ENCODE measurements at places on chromosomes 6 and 20.

DNA sequence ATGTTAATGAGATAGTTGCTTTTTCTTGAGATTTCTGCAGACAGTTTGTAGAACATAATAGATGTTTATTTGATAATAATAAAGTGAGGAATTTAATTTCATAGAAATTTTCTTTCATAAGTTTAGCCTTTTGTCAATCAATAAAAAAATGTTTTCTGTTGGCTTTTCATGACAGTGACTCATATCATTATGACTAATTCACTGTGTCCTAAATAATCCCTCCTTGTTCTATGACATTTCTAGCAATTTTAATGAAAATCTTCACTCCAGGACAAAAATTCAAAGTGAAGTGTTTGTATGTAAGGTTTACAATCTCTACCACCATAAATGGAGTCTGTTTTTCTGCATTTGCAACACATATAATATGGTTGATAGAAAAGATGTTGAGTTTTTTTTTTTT, 109.9 kb downstream of the UTRN start:
- no peak for DNase-seq

DNA sequence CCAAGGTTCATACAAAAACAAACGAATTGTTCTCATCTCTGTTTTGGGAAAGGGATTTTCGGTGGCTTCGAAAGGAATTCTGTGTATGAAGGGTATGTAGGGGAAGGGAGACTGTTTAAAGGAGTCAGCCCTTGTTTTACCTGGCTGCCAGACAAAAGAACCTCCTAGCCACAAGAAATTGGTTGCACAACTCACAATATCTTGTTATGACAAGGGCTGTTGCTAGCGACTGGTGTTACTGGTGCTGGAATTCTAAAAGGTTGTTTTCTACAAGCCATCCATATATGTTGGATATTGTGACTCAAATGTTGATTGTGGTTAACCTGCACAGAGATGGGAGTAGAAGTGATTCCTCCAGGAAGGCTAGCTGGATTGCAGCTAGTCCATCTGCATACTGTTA, 34.6 kb upstream of the CITED2 start:
- DNase-seq = no peak

DNA sequence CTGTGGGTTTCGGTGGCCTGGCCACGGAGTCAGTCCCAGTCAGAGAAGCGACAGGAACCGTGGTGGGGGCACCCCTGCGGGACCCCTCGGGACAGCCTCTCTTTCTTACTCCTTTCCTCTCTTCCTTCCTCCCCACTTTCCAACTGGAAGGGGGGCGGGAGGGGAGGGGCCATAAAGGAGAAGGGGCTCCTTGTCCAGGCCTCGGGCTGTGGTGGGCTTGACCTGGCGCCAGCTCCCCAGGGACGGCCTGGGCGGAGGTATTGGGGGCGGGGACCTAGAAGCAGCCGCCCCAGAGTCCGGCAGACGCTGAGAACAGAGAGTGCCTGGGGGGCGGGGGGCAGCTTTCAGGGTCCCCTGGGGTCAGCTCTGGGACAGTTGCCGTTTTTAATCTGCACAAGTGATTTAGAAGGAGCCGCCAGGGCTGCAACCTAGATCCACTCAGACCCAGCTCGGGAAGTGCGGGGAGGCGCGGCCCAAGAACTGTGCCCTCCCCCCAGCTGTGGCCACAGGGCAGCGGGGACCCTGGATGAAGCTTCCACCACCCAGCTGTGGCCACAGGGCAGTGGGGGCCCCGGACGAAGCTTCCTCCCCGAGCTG, 6.4 kb upstream of the ABHD16B start:
- no peak for DNase-seq

- no peak for DNase-seq
Observed at GRCh38 chr20:50967586-50967985, 9.0 kb downstream of the MOCS3 start.

GRCh38 chr6:116073765-116074440, 13.2 kb upstream of the FRK start:
- no peak for DNase-seq
